ENCODE measurements at places on chromosomes 1 and 21. TPM values are rescaled to one million over a fixed set of nuclear protein-coding genes. Genes with fewer than 3 reads are reported as not detected.

- no peak for DNase-seq
These were observed 55.9 kb downstream of the FAM163A start for GRCh38 chr1:179798864-179799516.

DNA sequence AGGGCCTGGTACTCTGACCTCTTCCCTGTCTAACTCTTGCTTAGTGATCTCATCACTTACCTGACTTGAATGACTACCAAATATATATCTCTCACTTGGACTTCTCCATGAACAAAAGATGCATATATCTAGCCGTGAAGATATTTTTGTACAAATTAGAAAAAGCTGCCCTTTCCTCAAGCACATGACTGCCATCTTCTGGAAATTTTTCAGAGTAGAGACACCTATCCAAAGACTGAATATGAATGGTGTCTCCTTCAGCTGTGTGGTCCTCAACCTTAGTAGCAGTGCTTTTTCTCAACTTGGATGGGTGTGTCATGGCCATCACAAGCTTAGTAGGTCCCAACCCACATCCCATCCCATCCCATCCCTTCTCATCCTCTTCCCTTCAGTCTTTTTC is 142.3 kb downstream of the DNM3 start:
- no peak for DNase-seq

- no peak for DNase-seq
These were observed 13.4 kb downstream of the RCSD1 start for GRCh38 chr1:167643441-167643840.

GRCh38 chr1:204945565-204945977 is 74.9 kb downstream of the NFASC start:
- no peak for DNase-seq

- DNase-seq: no peak
These were observed 43.9 kb upstream of the SAMSN1 start for GRCh38 chr21:14589855-14590563.

- DNase-seq: no peak
These were observed 19.0 kb upstream of the PRSS38 start for GRCh38 chr1:227796359-227796915.

Gene ARHGAP30
- 104 TPM for total RNA-seq

Gene DYNLT4
- 0.62 TPM for total RNA-seq

Gene RPS6KC1
- total RNA-seq: 6.1 TPM

DNA sequence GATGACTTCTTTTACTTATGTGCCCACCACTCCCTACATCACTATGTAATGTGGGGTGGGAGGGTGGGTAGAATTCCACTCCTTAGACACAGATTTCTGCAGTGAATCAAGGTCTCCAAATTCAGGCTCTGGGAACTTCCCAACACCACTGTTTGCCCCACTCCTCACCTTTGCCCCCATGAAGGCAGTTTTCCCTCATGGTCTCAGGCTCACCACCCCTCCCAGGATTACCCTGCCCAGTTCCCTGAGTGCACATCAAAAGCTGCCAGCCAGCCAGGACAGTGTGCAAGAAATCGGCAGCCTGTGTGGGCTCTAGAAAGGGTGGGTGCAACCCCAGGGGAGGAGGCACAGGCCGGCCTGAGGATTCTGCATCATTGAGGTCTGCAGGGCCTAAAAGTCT is 14.8 kb downstream of the NENF start:
- no peak for DNase-seq

DNA sequence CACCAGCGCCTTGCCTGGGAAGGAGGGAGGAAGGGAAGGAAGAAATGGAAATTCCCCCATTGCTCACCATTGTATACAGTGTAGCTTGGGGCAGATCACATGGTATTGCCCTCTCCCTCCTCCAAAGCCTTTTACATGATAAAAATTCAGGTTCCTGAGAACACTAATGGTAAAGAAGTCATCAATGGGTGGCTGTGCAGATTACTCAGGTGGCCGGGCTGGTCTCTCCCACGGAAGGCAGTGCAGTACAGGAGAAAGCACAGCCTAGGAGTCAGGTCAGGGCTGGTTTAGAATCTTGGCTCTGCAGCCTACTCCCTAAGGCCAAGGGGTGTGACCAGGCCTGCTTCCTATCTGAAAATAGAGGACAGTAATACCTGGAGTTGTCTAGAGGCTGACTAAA is 107.9 kb downstream of the SUSD4 start:
- no peak for DNase-seq

DNA sequence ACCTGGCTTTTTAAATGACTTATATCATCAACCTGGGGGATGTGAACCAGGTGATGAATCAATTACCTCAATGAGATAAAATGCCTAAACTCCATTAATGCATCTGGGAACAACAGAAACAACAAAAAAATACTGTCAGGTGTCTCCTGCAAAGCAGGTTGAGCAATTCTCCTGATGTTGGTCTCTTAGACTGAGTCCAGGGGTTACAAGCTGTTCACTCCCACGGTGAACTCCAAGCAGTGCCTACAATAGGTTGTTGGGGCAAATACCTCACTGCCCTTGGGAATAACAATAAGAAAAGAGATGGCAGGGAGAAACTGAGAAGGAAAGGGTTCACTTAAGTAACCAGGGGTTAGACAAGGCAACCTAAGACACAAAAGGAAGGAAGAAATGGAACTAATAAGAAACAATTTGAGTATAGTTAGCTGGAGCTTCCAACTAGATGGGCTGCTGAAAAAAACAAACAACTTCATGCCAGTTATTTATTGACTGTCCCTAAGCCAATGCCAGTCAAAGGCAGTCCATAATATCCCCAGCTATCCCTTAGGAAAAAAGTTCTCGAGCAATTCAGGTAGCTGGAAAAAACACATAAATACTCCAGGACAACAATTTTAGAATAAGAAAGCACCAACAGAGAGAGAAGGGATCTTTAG is 97.6 kb upstream of the MAGI3 start:
- no peak for DNase-seq

DNA sequence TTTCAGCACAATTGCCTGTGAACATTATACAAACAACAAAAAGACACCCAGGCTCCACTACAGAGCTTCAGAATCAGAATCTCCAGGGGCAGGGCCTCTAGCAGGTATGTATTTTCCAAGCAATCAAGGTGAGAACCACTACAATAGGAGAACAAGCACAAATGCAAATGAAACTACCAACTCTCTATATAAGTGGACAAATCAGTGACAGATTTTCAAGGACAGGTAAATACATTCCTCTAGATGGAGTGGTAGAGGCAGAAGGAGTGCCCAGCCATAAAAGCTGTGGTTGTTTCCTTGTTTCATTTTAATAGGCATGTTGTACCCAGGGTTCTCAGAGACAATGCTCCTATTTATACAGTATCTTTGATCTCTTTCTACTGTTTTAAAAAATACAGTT is 20.1 kb upstream of the CCDC17 start:
- no peak for DNase-seq

GRCh38 chr1:229098903-229099578 is 171.9 kb upstream of the RAB4A start:
- no peak for DNase-seq

DNA sequence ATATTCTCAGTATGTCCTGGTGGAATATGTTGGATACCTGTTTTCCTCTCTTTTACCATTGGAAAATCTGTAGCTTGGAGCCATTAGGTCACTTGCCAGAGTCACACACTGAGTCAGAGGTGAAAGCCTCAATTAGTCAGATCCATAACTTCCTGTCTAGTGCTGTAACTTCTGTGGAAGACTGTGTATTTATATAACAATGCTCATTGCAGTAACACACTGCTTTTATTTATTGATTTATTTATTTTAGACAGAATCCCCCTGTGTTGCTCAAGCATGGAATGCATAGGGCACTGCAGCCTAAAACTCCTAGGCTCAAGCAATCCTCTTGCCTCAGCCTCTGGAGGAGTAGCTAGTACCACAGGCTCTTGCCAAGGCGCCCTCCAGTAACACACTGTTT is 1.3 kb upstream of the DOCK7 start:
- DNase-seq: peak; percentile 14

DNA sequence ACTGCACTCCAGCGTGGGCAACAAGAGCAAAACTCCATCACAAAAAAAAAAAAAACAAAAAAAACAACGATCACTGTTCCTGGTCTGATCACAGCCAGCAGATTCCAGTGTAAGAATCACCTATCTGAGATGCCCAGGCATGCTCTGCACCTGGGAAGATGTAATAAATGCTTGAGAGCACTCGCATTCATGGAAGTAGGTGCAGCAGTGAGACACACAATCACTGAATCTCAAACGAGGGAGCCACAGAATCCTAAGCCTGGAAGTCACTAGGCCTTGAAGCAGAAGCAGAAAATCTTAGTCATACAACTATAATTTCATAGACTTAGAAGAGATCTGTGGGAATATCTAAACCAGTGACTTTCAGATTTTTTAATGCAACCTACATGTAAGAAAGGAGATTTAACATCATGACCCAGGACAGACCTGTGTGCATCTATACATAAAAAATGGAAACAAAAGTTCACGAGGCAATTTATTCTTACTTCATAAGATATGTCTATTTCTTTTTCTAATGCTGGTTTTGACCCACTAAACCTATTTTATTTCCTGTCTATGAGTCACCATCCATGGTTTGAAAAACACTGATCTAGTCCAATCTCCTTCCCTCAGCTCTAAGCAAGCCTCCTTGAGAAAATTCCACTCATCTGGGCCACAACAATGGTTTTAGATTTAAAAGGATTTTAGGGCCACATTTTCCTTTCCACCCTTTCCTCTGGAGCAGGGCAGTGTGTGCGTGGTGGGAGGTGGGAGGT is 30.4 kb downstream of the RIMS3 start:
- no peak for DNase-seq

DNA sequence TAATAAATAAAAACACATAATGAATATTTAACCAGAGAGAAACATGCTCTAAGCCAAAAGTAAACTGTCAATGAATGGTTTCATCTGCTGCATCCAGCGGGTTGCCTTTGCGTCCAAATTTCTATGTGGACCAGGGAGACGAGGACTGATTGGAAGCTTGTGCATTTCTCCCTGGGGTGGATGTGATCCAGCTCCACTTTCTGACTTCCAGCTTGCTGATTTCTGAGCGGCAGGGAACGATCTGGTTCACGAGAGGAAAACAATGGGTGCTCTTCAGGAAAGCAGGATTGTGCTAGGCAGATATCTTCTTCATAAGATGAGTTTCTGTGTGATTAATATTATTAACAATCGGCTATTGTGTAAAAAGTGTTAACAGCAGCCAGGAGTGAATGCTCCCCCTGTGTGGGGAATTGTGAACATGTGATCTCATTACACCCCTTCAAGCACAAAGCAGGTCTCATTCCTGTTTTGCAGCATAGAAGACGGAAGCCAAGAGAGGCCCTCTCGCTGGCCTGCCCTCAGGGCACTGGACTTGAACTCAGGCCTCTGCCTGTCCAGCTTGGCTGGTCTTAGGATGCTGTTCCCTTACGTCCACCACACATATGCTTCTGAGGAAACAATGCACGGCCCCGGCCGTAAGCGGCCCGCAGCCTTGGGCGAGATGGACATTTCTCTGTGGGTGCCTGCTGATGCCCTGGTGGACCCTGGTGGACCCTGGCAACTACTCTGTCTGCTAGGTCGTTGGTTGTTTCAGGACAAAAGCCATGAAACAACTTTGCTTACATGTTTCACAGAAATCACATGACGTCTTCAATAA is 183.4 kb upstream of the C1orf174 start:
- DNase-seq: no peak

Gene GBP7
- total RNA-seq: 0.12 TPM

Gene CFAP74
- total RNA-seq: not detected

- DNase-seq: no peak
These were observed 89.8 kb upstream of the KCNE2 start for GRCh38 chr21:34274001-34274400.

Gene CBR1
- 30.4 TPM for total RNA-seq

DNA sequence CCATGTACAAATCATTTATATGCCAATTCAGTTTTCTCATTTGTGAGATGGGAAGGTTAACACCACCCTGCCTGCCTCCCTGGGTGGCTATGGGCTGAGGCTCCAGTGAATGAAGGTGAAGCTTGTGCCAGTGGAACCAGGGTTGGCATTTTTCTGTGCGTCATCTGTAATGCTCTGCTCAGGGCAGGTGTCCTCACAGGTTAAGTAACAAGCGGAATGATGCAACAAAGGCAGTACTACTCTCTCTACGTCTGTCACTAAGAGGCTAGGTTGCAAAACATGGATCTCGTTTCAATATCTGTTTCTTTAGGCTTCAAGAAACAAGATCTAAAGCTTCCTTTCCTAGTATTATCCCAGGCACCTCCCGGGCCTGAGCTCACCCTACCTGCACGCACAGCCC is 67.0 kb upstream of the ZNF648 start:
- DNase-seq: no peak

Gene SPRR2B
- not detected for total RNA-seq

Gene ACOT11
- total RNA-seq: 1.1 TPM

- DNase-seq: no peak
These were observed 67.9 kb downstream of the SLC44A5 start for GRCh38 chr1:75542818-75543570.

DNA sequence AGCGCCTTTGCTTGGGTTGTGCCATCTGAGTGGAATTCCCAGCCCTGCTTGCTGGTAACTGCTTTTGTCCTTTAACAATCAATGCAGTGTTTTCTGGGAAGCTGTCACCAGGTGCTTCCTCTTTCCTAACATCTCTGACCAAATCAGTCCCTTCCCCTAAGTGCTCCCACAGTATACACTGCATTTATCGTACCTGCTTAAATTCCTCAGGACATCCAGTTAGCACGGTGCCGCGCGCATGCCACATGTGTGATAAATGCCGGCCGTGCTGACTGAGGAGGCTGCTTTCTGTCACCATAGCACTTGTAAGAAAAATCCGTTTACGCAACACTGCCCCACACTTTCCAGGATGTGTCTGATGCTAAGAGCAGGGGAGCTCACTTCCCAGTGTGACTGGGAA is 115.4 kb downstream of the BCAR3 start:
- no peak for DNase-seq

- DNase-seq: peak; percentile 17
These were observed 71.4 kb downstream of the USP1 start for GRCh38 chr1:62508187-62508758.

DNA sequence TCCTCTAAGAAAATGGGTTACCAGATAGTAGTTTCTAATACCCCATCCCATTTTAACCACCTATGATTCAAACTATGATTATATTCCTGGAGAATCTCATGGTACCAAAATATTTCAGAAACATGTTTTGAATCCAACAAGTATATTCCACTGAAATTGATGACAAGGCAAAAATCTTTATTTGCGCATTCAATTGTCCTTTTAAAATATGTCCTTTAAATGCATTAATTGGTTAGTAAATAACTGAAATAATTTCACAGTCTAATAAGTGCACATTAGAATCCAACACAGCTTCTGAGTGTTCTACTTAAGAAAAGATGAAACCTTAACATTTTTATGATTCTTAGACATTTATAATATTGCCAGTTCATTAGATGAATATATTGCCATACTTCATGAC is 356.6 kb downstream of the SETD4 start:
- DNase-seq: no peak
